ENCODE measurements at places on chromosomes 7 and 10. TPM values are rescaled to one million over a fixed set of nuclear protein-coding genes. Genes with fewer than 3 reads are reported as not detected.

Gene TFR2
- total RNA-seq = 2.6 TPM

Gene NEURL1
- 0.60 TPM for total RNA-seq

Gene DMBT1
- 0.19 TPM for total RNA-seq

Gene RASSF4
- 4.1 TPM for total RNA-seq

Gene KCNMA1
- total RNA-seq = 68.8 TPM

Gene GIMAP5
- total RNA-seq = 0.08 TPM

Gene PRSS58
- total RNA-seq = not detected

Gene HERC4
- total RNA-seq = 29.1 TPM

Gene RHOBTB1
- total RNA-seq = 12.6 TPM

Gene EFCAB10
- 2.2 TPM for total RNA-seq

Gene GPR141
- not detected for total RNA-seq

Gene MBL2
- total RNA-seq = not detected

Gene OR2A42
- total RNA-seq = not detected

Gene PHYHIPL
- 0.36 TPM for total RNA-seq

Gene NRBF2
- total RNA-seq = 18.5 TPM

Gene PANK1
- 7.4 TPM for total RNA-seq

Gene GJD4
- 0.08 TPM for total RNA-seq

Gene MMD2
- total RNA-seq = not detected

Gene LRRC17
- 0.15 TPM for total RNA-seq

Gene CDH23
- 2.5 TPM for total RNA-seq

Gene C10orf67
- not detected for total RNA-seq

Gene FHIP2A
- total RNA-seq = 7.6 TPM

Gene TOMM7
- total RNA-seq = 415 TPM

Gene PILRA
- 6.3 TPM for total RNA-seq

Gene VOPP1
- 82.9 TPM for total RNA-seq

Gene MRLN
- total RNA-seq = not detected

Gene ABCB1
- not detected for total RNA-seq

Gene NEUROD6
- total RNA-seq = not detected

Gene SPDYE1
- not detected for total RNA-seq

Gene OSBPL3
- 13.4 TPM for total RNA-seq

Gene NHLRC2
- total RNA-seq = 7.5 TPM

Gene CALHM3
- 0.47 TPM for total RNA-seq

Gene TWIST1
- total RNA-seq = 4.4 TPM

Gene SSBP1
- total RNA-seq = 355 TPM

Gene ECHDC3
- 9.4 TPM for total RNA-seq

Gene PAX2
- total RNA-seq = 0.43 TPM

Gene MYOZ1
- total RNA-seq = not detected

Gene MAP3K8
- total RNA-seq = 16.7 TPM

Gene SKIDA1
- 0.85 TPM for total RNA-seq

Gene FAM20C
- total RNA-seq = 45.2 TPM

Gene DNAH11
- total RNA-seq = 0.20 TPM

Measured in A549 treated with Mapracorat at 1 μM for 4 hours (cell line).